ENCODE measurements at places on chromosomes 5 and 9.
A peak's percentile ranks its signal among the peaks of the same experiment; 100 is the strongest.

DNA sequence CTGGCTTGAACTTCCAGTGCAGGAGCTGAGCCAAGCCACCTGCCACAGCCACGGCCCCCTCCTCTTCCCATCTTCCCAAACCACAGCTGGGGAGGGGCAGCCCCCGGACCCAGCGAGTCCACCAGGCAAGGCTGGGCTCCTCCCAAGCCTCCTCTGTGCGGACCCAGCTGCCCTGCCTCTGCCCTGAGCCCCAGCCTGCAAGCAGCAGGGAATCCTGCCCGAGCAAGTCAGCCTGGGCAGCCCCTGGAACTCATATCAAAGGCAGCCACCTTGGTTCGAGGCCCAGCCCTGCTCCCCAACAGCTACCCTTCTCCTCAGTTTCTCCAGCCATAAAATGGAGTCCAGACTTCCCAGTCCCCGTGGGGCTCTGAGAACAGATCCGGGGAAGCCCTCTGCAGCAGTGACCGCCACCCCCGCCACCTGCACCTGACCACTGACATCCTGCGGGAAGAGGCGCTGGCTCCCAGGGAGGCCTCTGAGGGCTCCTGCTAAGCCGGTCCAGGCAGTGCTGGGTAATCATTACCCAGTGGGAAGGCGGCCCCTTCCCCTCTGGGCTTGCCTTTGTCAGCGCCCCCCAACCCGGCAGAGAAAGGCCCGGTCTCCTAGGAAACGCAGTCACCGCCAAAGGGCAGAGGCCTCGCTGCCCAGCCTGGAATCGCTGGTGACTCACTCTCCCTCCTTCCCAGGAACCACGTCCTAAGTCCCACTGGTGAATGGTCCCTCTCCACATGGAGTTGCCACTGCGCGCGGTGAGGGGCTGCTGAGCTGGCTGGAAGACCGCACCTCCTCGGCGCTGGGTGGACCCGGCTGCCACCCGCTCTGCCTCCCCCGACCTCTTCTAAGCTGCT, 1.5 kb downstream of the VAV2 start:
- DNase-seq, result no peak

GRCh38 chr9:134455934-134456755, 129.9 kb downstream of the RXRA start:
- DNase-seq, result peak; percentile 42

DNA sequence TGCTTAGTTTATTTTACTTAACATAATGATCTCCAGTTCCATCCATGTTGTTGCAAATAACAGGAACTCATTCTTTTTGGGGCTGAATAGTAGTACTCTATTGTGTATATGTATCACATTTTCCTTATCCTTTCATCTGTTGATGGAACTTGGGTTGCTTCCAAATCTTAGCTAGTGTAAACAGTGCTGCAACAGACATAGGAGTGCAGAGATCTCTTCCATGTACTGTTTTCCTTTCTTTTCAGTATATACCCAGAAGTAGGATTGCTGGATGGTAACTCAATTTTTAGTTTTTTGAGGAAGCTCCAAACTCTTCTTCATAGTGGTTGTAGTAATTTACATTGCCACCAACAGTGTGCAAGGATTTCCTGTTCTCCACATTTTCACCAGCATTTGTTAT, 138.8 kb upstream of the POC5 start:
- DNase-seq, result no peak

DNA sequence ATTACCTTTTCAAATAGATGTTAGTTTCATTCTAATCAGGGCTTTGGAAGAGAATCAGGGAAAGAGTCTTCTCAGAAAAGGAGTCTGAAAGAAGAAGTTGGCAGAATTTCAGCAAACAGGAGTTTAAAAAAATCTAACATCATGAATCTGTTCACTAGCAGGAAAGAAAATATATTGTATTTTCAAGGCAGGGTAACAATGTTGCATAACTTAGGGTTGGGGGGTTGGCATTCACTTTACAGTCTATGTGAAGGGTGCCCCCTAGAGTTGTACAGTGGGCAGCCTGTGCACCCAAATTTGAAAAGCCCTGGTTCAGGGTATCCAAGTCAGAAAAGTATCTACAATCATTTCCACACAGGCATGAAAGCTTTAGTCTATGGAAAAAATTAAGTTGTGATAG, 348.4 kb upstream of the SLC30A5 start:
- DNase-seq, result no peak

- DNase-seq, result no peak
These were observed 119.9 kb downstream of the ADAMTS2 start for GRCh38 chr5:179225387-179225786.

DNA sequence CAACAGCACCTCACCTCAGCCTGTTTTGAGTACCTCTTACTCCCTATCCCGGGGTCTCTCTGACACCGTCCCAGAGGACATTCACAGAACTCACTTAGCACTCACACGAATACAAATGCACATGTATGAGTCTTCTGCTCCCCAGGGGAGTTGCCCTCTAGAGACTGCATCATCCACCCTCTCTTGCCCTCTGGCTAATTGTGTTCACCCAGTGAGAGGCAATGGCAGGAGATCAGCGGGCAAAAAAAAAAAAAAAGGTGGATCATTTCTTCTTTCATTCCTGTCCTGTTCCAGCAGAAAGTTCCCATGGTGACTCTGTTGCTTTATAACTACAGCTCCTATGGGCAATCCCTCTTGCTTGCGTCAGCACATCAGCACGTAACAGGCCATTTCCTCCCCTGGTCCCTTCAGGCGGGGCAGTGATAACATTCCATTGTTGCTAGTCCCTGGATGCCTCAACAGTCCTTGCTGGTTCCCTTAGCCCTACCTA, 23.5 kb upstream of the SNX2 start:
- no peak for DNase-seq

DNA sequence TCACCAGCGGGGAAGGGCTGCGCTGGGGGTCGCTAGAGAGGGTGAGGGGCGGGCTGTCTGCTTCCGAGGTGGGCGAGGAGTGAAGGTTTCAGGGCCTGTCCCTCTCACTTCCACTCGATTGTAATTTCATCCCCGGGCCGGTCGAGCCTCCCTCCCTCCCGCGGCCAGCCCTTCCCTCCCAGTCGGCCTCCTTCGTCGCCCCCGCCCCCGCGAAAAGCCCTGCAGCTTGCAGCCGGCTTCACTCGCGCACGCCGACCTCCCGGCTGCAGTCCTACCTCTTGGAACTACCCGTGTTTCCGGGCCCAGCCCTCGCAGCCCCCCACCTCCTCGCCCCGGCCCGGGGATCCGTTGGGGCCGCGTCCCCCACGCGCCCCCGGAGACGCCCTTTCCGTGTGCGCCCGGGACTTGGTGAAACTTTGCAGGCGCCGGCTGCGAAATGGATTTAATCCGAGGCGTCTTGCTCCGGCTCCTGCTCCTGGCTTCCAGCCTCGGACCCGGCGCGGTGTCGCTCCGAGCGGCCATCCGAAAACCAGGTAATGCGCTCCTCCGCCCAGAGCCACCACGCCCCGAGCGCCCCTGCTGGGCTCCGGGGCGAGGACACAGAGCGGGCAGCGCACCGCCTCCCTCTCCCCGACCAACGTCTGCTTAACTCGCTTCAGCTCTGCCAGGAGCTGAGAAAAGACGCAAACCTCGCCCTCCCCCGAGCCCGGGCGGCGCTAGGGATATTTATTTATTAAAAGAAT, at the start of gene EGFLAM:
Gene EGFLAM, plus strand, starts transcription at position 241 of the 743 bp plus-strand sequence. Its CDS starts 196 bp downstream, at position 437.
- no peak for DNase-seq

- no peak for DNase-seq
These were observed 119.3 kb downstream of the RPS23 start for GRCh38 chr5:82158755-82159413.

GRCh38 chr5:181265092-181265671, 4.2 kb upstream of the TRIM52 start:
- DNase-seq, result no peak

DNA sequence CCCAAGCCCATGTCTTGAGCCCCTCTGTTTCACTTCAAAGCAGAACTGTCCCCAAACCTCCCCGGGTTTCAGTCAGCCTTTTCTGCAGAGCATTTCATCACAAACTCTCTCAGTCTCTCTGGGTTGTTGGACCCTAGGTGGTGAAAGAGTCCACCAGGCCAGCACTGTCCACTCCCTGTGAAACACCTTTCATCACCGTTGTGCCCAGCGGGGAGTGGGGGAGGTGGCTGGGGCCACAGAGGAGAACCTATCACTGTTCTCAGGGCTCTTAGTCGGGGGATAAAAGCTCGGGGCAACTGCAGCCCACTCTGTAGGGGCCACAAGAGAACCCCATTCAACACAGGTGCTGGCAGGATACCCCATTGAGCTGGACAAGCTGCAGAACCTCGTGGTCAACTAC, 5.4 kb upstream of the RABL6 start:
- DNase-seq, result no peak

GRCh38 chr9:93683331-93684134, 107.1 kb downstream of the PHF2 start:
- no peak for DNase-seq

- no peak for DNase-seq
These were observed 233.7 kb upstream of the MSX2 start for GRCh38 chr5:174490728-174491127.

DNA sequence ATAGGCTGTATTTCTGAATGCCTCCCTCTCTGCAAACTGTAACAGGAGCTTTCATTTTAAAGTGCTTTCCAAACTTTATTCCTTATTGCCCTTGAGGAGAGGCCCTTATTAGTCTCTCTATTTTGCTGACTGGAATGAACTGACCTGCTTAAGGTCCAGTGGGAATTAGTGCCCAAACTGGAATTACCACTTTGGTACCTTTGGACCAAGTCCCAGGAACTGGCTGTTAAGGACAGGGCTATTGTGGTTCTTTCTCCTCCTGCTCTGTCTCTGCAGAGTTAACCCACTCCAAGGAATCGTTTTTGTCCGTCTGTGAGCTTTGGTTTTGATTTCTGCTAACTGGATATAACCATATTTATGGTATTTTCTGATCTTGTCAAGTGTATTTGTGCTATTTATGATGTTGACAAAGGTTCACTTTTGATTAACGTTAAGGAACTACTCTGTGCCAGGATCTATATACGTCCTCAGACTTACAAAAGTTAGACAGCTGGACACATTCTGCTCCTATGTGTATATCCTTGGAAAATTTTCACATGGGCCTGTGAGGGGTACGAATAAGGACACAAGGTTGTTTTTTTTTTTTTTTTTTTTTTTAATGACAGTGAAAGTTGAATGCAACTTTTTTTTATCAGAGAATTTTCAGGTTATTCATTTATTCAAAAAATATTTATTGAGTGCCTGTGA, 189.1 kb upstream of the ANKRD55 start:
- DNase-seq, result no peak

- no peak for DNase-seq
These were observed 176.9 kb downstream of the DENND1A start for GRCh38 chr9:123753016-123753415.

GRCh38 chr5:5643481-5643880, 221.0 kb downstream of the ICE1 start:
- DNase-seq, result no peak

GRCh38 chr5:124180299-124180874, 566.1 kb downstream of the ZNF608 start:
- DNase-seq, result no peak

GRCh38 chr5:137621861-137622823, 113.7 kb downstream of the KLHL3 start:
- no peak for DNase-seq

GRCh38 chr5:169051351-169051750, 249.6 kb downstream of the SLIT3 start:
- DNase-seq, result no peak

DNA sequence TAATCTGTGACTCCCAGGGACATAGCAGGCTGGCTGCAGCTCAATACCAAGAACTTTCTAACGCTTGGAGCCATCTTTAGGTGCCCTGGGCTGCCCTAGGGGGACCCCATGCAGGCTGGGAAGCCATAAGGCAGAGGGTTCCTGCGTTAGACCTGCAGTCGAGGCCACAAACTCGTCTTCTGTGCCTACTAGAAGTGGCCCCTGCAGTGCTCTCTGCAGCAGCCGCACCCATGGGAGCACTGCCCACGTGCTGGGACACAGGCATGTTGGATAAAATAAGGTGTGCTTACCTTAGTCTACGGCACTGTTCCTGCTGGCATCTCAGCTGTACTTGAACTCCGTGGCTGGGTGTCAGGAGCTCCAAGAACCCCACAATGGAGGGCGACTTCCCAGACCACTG, 9.4 kb downstream of the TOR1B start:
- DNase-seq, result no peak

- no peak for DNase-seq
These were observed 59.6 kb upstream of the ADAMTS19 start for GRCh38 chr5:129400395-129400983.

- DNase-seq, result no peak
These were observed 106.7 kb downstream of the EFNA5 start for GRCh38 chr5:107563959-107564544.

DNA sequence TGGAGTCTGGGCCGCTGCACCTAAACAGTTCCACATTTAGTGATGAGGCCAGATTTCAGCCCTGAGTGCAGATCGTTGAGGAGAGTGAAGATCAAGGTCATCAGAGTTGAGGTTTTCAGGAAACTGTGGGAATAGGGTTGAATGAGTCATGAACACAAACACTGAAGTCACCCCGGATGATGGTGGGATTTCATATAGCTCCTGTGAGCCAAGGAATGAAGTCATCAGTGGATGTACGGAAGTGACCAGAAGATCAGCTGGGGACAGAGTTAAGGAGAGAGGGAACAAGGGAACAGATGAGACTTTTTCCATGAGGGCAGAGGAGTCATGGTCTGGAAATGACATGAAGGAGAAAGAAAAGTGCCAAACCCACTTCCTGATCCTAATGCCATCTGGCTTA, 36.5 kb downstream of the PALM2AKAP2 start:
- DNase-seq, result no peak

DNA sequence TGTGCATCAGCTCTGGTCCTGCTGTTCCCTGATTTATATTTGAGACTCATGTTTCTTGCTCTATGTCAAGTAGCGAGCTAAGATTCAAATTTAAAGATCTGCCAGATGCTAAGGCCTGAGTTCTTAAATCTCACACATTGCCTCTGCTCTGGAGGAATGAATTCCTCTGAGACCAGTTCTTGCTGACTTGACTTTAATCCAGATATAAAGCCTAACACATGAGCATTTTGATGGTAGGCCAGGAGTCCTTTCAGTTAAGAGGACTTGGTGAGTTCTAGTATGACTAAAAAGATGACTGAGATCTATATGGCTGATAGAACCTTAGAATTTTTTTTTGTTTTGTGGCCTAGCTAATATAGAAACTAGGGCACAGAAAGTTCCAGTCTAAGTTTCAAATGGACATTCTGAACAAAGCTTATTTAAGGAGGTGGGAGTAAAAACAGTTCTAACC, 1.3 kb upstream of the INIP start:
- DNase-seq, result no peak

- no peak for DNase-seq
These were observed 174.5 kb downstream of the CFAP90 start for GRCh38 chr5:7676455-7676854.

GRCh38 chr5:51518607-51519006, 135.4 kb downstream of the ISL1 start:
- DNase-seq, result no peak

Measured in stimulated activated CD4-positive, alpha-beta T cell treated with anti-CD3 and anti-CD28 coated beads, Interleukin-1b, Interleukin-23, amount 100 ng/mL, for 1 hour (primary cell).